ENCODE measurements at places on chromosomes 13 and 19.

- no peak for DNase-seq
Observed at GRCh38 chr13:112333756-112334543, 42.2 kb upstream of the SPACA7 start.

GRCh38 chr19:3606690-3607289 lies at the start of gene TBXA2R:
Gene TBXA2R (minus strand): TSS chr19:3606875. CDS start chr19:3600634, 6,241 bp downstream.
- DNase-seq = no peak

- DNase-seq = no peak
Observed at GRCh38 chr13:32093006-32093405, 61.4 kb downstream of the FRY start.

GRCh38 chr13:112069061-112069844 lies 2.3 kb downstream of the SOX1 start:
- no peak for DNase-seq

DNA sequence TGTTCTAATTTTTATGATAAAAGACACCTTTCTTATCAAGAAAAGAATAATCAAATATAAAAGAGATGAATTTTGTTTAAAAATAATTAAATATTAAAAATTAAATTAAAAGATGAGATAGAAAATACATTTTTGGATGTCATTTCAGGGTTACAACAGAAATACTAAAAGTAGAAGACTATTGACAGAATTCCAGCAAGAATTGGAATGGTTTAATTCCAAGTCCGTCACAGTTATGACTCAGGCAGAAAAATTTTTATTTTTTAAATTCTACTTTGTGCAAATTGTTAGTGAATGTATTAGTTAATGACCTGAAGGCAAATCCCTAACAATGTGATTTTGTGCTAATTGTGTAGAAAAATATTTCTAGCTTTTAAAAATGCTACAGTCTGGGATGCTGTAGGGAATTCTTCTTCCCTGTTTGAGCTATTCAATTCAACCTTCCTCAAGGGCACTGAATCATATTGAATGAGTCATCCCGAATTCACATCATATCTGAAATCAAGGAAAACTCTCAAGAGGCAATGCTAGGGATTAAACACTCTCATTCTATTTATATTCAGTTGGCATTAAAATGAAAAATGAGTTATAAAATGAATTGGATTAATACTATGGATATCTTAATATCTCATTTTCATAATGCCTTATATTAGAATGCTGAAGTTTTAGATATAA lies 633.5 kb upstream of the ATXN8OS start:
- no peak for DNase-seq

DNA sequence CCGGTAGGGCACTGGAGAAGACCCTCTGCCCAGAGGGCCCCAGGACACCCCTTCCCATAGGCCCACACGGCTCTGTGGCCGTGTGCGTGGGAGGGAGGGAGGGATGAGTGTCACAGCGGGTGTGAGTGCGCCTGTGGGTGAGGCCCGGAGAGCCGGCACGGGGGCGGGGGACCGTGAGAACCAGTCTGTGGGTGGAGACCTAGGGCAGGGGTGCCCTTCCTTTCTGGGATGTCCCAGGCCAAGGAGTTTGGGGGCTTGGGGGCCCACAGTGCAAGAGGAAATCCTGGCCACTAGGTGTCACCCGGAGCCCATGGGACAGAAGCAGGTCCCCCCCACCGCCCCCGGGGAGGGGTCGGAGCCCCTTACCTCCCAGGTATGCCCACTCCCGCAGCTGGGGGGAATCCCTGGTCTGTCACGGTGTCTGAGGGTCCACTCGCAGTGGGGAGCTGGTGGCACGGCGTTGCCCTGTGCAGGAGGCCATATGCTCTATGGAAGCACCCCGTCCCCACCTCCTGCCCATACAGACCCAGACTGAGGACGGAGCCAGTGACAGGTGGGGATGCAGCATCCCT lies 16.0 kb upstream of the SLC7A10 start:
- no peak for DNase-seq

- no peak for DNase-seq
Observed at GRCh38 chr13:62014299-62014698, 598.6 kb upstream of the PCDH20 start.

DNA sequence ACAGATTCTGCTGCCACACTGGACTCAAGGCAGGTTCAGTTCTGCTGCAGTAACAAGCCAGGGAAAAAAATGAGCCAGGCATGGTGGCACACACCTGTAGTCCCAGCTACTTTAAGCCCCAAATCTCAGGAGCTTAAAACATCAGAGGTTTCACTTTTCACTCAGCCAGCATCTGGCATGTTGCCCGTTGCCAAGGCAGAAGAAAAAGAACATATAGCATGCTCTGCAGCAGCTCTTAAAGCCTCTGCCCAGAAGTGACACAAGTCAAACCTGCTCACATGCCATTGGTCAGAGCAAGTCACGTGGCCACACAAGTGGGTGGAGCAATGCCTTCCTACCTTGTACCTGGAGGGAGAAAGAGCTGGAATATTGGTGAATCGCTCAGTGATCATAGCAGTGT lies 14.7 kb upstream of the ADGRE5 start:
- no peak for DNase-seq

- DNase-seq = no peak
Observed at GRCh38 chr13:22428188-22428828, 752.5 kb upstream of the SGCG start.

GRCh38 chr13:44516771-44517170 lies 59.4 kb downstream of the TSC22D1 start:
- DNase-seq = no peak

DNA sequence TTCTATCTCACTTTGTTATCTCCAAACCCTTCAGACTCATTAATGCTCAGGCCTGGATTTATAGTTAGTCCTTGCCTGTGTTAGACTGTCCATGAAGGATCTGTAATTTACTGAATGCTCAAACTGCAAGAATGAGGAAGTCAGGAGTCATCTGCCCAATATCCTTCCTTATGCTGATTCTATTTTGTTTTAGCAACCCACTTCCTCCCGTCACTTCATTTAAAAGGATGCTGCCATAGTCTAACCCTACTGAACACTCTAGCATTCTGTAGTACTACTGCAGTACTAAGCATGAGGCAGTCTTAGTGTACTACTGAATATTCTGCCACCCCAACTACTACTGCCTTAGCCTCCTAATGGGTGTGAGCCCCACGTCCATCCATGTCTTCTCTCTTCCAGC lies 1.5 kb downstream of the FCAR start:
- DNase-seq = peak; percentile 42
